Adrenal gland (tissue), 19 donors: ENCODE measurements at places on chromosomes 2 and 18. TPM values are rescaled to one million over a fixed set of nuclear protein-coding genes. Genes with fewer than 3 reads are reported as not detected.

The CAPN14 gene
- 0.10 TPM for polyA plus RNA-seq

The ZC3H6 gene
- polyA plus RNA-seq = 6.0 TPM

The INPP5D gene
- 5.9 TPM for polyA plus RNA-seq

The HAAO gene
- polyA plus RNA-seq = 2.7 TPM

The ANKRD36 gene
- polyA plus RNA-seq = 3.0 TPM

The OR6B2 gene
- 0.03 TPM for polyA plus RNA-seq

The DOK6 gene
- polyA plus RNA-seq = 0.24 TPM

The ERBB4 gene
- 0.17 TPM for polyA plus RNA-seq

The PNPT1 gene
- 12.5 TPM for polyA plus RNA-seq
